ENCODE measurements at places on chromosomes 6 and 20.

GRCh38 chr6:24719125-24719971 is at the start of gene C6orf62:
C6orf62 (minus strand) TSS chr6:24719154; CDS start chr6:24718668, 486 bp downstream.
- DNase-seq = peak; percentile 31

DNA sequence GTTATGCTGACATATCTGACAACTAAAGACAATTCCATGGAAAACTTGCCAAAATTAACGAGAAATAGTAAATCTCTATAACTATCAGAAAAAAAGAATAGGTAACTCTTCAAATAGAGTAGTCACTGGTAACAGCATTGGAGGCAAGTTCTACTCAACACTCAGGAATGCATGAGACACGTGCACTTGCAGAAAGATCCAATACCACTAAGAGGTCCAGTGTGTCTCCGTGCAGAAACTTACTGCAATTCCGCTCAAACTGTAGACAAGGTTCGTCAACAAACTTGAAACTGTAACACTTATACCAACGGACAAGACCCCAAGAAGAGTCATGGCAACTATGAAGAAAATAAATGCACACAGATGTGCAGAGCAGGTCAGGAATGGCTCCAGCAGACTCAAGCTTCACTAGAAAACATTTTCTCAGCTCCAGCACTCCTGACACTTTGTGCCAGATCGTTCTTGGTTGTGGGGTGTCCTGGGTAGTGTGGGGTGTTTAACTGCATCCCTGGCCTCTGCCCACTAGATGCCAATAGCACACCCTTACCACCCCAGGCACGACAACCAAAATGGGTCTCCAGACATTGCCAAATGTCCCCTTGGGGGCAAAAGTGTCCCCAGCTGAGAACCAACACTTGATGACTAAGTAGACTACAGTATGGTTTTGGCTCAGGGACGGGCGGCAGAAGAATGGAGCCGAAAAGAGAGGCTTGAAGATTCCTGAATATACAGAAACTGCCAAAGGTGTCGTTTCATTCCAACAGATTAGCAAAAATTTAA is 134.8 kb downstream of the DTNBP1 start:
- no peak for DNase-seq

- DNase-seq = no peak
These were observed 1574.9 kb downstream of the HACE1 start for GRCh38 chr6:103284835-103285234.

DNA sequence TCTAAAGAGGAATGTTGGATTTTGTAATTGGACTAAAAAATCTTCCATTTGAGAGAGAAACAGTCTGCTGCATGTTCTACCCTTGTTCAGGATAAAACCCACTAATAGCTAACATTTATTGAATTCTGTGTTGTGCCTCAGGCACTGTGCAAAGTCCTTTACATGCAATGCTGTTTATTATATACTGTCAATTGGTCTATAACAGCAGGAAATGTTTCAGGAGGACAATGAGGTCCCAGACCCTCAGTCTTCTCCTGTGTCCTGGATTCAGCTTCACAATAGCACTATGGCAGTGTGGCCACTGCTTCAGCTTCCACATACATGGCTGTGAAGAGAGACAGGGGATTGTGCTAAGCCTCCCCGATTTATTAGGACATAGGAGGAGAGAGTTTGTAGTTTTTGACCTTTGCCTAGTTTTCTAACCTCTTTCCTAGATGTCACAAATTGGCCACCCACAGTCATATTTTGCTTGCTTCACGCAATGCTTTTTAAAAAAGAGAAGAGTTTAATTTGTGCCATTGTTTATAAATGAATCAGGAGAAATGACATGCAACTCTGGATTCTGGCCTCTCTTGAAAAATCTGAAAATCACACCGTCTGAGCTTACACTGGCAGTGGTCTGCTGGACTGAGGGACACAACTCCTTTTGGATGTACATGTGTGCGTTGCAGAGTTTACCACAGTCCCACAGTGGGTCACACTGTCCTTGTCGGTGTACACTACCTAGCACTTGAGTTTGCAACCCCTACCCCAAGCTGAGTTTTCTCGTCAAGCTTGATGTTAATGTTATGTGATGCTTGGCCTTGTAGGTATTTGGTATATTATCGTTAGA is 11.3 kb downstream of the PTPN1 start:
- DNase-seq = no peak

All from T-cell (primary cell).